Activated naive CD4-positive, alpha-beta T cell treated with anti-CD3 and anti-CD28 coated beads, Interleukin-2, amount 10 ng/mL, durations not matched to agents 7 days and 5 days (primary cell): ENCODE measurements at places on chromosomes 4 and X.

- no peak for DNase-seq
These were observed 12.8 kb downstream of the CLDN2 start for GRCh38 chrX:106932960-106933537.

DNA sequence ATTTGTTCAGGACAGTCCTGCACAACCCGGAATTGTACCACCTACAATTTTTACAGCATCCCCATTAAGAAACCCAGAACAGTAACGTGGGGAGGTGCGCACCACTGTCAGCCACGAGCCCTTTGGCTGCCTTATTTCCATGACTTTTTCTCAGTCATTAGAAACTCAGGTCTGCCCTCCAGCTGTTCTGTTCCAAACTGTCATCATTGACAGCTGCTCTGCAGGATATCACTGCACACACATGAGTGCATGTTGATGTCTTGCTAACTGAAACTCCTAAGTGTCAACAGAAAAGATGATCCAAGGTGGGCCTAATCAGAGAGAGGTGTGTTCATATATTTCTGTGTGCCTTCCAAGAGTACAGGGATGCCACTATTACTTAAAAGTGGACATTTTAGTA lies 123.4 kb downstream of the PARM1 start:
- no peak for DNase-seq

- no peak for DNase-seq
These were observed 20.2 kb upstream of the SETD7 start for GRCh38 chr4:139576219-139576618.

DNA sequence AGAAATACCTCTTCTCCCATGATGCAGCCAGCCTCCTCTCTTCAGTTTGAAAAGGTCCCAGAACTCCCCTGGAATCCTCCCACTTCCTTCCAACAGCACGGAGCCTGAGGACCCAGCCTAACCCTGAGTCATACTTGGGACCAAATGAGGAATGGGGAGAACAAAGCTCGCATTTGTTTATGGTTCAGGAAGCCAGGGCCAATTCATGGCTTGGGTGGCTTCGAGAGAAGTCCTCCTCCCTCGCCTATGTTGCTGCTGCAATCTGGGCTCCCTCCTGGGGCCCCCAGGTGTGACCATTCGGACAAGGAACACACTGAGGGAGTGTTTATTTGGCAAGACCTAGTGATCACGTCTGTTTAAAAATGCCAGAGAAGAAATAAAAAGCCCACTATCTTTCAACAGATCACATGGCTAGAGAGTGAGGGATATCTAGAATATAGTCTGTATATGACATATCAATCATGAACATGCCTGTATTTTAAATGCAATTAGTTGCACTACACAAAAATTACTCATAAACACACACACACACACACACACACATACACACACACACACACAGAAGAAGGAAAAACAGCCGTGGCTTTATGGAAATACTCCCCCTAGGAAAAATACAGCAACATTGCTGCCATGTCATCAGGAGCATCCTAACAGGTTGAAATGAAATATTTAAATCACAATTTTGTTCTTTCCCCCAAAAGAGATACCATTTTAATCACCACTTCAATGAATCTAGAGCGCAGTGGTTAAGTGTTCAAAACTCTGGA lies 155.7 kb upstream of the MAP3K15 start:
- DNase-seq: no peak

DNA sequence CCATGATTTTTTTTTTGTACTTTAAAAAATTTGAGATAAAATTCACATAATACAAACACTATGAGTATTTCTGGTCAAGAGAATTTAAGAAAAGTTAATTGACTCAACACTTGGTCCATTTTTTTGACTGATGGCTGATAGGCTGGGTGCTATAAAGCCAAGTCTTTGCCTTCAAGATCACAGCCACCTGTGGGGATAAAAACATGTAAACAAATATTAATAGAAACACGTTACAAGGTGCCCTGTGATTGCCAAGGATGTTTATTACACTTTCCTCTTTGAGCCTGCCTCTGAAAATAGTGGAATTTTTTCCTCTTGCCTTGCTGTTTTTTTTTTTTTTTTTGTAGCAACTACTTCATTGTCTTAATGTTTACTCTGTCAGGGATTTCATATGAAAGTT lies 63.3 kb downstream of the FHIP1A start:
- no peak for DNase-seq

GRCh38 chr4:80081566-80081965 lies 8.5 kb upstream of the ANTXR2 start:
- no peak for DNase-seq

DNA sequence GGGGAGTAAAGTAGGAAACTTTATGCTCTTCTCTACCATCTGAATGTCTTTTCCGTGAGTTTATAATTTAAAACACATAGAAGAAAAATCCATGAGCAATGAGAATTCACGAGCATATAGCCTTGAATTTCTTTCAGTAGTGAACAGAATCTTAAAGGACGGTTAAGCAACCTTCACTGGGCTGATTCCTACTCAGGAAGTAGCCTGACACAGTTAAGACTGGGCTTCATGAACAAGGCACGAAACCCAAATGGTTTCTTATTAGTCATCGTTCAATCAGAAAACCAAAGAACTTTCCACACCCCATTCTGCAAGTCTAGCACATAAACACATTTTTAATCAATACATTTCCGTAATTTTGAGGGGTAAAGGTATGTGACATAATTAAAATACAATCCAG lies 95.8 kb downstream of the SH3KBP1 start:
- DNase-seq: no peak

DNA sequence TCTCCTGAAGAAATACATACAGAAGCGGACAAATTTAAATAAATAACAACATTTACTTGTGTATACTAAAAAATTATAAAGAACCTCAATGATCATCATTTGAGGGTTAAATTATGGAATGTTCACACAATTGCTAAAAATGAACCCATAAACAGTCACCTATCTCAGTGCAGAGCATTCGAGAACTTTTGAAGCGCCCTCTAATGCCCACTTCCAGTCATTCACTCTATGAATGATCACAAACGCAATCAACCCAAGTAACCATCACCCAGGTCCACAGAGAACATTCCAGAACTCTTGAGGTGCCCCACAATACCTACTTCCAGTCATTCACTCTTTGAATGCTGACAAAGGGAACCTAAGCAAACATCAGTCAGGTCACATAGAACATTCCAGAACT lies 103.5 kb upstream of the PLAC1 start:
- peak; percentile 24 for DNase-seq

DNA sequence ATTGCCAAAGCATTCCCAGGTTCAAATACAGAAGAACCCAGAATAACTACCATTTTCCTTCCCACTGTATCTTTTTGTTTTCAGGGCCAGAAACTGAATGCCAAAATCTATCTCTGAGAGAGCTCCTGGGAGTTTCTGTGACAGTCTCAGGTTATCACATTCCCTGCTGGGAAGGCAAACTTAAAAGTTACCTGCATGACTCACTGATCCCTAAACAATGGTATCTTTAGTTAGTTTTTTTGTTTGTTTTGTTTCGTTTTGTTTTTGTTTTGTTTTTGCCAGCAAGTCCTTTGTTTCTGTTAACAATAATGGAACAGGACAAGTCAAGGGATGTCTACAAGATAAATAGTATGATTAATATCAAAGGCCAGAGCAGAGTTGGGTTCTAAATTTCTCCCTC lies 34.3 kb downstream of the PAPSS1 start:
- DNase-seq: no peak

DNA sequence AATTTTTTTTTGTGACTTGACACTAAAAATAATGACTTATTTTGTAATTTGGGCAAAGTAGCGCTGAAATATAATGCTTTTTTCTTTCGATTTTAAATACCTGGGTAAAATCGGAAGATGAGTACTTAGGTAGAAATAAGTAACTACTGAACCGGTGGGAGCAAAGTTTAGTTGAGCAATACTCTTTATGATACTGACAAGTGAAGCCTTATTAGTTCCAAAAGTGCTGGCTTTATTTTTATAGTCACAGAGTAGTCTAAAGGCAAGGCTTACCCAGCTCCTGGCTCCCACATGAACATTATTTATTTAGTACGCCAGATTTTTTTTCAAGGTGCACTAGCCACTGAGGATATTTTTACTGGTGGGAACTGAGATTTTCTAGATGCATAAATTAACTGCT lies 14.4 kb upstream of the TRPC5OS start:
- DNase-seq: no peak

- no peak for DNase-seq
These were observed 15.8 kb downstream of the SMAD1 start for GRCh38 chr4:145497199-145498149.

DNA sequence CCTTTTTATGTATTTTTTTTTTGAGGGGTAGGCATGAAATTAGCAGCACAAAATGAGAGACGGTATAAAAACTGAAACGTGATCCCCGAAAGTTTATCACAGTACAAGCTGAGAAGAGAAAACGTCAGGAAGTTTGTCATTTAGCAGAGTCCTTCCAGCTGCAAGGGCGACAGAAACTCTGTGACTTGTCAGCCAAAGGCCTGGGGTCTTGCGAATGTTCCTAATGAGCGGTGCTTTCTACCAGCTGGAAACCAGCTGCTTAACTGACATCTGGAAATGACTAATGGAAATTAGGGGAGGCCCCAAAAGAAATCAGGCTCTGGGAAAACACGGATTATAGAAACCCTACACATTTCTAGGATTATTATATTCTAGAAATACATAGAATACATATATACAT lies 66.5 kb downstream of the CHRNA9 start:
- DNase-seq: no peak

- DNase-seq: no peak
These were observed 5.1 kb downstream of the MORF4L2 start for GRCh38 chrX:103681443-103681842.

DNA sequence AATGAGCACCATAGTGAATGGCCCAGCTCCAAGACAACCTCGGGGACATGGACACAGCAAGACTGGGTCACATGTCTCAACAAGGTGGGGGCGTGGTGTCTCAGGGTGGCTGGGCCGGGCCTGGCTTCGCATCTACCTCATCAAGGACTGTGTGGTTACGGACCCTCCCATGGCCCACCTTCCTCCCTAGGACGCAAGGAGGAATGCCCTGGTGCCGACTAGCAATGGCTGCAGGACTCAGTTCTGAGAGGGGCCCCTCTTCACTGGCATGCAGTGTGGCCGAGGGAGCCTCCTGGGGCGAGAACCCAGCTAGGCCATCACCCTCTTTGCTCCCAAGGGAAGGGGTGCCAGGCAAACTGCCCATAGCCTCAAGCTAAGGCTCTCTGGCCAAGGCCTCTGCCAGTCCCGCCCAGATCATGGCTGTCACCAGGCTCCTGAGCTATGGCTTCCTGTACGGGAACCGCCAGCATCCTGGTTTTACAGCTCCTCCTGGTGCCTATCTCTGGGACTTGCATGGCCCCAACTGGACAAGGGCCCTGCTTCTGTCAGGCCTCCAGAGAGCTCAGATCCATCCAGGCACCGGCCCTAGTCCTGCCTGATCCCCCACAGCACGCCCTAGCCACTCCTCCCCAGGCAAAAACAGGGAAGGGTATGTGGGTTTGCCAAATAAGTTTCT lies 218.0 kb upstream of the AGTR2 start:
- DNase-seq: no peak

DNA sequence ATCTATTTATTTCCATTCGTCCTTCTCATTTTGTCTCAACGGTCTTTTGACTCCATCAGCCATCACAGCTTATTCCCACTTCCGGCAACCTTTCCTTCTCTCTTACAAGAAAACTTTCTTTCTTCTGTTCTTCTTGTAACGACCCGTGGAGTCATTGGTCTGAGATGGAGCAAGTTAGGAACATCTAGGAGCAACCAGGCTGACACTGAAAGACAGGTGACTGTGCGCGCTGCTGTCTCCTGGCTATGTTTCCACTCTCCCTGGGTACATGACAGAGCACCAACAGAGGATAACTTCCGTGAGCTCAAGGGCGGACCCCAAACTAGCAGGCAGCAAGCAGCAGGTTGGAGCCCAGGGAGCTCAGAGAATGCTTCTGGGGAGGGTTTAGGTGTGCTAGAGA lies 2.5 kb downstream of the FGF5 start:
- DNase-seq: no peak

DNA sequence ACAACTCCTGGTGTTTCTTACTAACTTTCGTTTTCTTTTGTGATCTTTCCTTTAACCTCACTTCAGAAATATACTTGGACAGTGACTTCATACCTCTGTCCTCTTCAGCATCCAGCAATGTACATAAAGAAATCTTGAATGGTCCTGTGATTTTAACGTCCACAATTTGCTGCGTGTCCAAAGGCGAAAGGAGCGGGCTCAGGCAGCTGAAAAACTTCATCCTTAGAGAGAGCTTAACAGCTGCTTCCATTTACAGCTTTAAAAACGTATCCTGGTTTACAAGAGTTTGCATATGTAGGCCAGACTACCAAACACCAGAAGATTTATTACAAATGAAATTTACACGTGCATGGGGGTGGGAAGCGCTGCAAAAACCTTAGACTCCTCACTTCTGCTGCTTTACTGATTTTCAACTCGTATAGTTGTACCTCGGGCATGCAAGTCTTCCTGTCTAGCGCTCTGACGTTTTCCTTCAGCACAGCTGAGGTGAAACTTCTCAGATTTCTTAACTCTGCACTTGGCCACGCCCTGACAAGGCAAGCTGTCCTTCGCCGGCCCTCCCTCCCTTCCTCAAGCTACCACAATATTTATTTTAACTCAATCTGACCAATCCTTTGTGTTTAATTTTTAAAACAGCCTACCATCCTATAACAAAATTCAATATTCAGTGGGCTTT lies 406.4 kb downstream of the FAM47A start:
- DNase-seq: no peak

DNA sequence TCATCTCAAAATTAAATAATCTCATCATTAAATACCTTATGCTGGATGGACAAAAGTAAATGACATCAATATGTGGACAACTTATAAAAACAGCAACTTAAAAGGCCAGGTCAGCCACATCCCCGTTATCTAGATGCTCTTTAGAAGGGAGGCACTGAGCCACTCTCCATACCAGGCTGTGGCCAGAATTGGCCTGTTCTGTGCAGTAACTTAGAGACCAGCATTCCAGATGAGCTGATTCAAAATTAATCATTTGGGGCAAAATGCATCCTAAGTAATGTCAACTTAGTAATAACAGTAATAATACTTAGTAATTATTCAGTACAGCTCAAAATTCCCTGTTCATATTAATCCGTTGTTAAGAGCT lies 373.6 kb downstream of the FBXW7 start:
- DNase-seq: no peak

GRCh38 chr4:37682701-37683401 lies 3.3 kb downstream of the RELL1 start:
- DNase-seq: no peak

- no peak for DNase-seq
These were observed 47.3 kb downstream of the SLAIN2 start for GRCh38 chr4:48388525-48389154.

DNA sequence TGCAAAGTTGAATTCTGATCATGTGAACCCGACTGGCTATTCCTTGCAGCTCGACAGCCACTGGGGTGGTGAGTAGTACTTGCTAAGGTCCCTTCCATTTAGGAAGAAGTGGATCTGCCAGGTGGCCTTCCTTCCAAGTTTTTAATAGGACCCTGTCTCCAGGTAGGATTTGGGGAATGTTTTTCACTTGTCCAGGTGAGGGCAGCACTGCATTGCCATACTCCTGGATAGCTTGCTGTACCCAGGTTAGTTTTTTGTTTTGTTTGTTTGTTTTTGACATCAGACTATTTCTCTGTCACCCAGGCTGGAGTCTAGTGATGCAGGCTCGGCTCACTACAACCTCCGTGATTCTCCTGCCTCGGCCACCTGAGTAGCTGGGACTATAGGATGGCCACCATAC lies 29.8 kb downstream of the SAGE1 start:
- DNase-seq: no peak
